Activated T-cell treated with anti-CD3 and anti-CD28 coated beads, Interleukin-2, amount 50 U/mL, for 48 hours (primary cell): ENCODE measurements at places on chromosomes 7 and 10.

- no peak for DNase-seq
These were observed 11.6 kb upstream of the CYTH3 start for GRCh38 chr7:6284055-6284400.

GRCh38 chr10:91409069-91409868 is 875 bp upstream of the HECTD2 start:
- no peak for DNase-seq

DNA sequence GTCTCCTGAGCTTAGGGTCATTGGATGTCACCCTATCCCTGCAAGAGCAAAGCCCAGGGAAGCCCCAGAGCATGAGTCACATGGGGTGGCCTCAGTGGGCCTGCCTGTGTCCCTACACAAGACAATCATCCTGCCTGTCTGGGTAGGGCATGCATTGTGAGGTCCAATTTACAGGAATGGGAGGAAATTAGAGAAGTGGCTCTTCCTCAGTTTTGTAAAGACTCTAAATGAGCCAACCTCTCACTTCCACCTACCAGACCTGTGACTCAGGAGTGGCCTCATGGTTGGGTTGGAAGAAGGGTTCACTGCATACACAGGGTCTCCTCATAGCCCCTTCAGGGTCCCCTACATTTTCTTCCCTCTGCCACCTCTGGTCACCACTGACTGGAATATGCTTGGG is 43.6 kb upstream of the SMNDC1 start:
- DNase-seq, result no peak

DNA sequence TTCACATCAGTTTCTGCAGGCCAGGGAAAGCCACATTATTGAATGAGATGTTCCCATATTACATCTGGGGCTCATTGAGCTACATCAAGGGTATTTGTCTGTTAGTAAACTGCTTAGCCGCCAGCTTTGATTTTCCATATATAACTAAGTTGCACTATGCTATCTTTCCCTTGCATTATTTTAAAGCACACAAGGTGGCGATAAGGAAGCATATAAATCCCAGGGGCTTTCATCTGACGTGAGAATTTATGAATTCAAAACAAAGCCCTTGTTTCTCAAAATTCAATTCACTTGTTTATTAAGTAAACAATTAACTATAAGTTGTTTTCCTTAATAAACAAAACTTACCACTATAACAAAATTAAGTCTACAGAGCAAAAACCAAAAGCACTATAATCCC is 334.1 kb upstream of the TPK1 start:
- no peak for DNase-seq

DNA sequence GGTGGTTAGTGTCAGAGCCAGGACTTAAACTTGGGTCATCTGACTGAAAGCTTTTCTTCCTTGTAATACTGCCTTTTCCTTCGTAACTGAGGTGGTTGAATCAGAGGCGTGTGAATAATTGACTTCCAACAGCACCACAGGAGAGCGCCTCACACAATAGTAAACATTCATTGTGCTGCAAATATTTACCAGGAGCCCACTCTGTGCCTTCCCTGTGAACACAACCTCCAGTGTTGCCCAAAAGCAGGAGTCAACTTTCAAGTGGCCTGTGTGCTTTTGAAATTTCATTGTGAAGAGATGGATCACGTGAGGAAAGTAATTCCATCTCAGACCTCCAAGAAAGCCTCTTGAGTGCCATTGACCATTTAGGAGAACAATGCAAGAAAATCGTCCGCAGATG is 60.2 kb downstream of the ADRA2A start:
- no peak for DNase-seq

DNA sequence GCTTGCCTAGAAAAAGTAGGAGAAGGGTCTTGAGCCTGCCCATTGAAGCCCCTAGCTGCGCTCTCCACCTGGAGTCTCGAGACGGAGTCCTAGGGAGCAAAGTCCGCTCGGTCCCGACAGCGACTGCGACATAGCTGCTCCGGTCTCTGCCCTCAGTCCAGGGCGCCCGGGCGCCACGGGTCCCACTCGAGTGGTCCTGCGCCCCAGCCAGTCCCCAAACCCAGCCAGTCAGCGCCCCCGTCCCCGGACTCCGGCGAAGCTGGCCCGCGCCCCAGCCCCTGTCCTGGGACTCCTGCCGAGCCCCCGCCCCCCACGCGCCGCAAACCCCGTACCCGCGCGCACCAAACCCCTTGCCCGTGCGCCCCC is 490 bp downstream of the TNS3 start:
- no peak for DNase-seq

DNA sequence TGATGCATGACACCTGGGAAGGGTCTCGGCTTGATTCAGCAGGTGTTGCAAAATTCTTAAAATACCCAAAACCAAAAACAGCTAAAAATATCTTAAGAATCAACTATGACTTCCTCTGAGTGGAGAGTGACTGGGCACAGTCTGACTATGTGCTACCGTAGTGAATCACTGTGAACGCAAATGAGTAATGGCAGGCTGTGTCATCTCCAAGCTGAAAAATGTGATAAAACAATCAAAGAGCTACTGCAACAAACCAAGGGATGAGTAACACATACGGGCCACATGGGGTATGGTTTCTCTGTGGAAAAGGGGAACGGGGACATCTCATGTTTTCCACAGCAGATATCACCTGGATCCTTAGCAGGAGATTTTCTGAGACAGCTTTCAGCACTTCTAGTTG is 127.5 kb downstream of the ABCA13 start:
- DNase-seq, result peak; percentile 51

- DNase-seq, result no peak
These were observed 34.4 kb downstream of the UBTD1 start for GRCh38 chr10:97532935-97533671.

DNA sequence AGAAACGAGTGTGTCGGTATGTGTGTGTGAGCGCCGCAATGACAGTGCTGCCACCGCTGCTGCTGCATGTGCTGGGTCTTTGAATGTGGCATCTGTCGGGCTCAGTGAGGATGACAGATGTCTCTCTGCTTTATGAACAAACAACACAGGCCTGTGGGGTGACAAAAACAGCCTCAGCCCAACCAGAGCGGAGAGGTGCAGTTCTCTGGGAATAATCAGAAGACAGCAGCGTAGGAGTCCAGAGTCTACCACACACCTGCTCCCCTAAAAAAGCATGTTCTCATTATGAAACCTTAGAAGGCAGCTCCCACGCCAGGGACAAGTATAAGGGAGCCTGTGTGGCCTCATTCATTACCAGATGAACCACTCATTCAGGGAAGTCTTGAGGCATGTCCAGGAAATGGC is 278.3 kb downstream of the KCNMA1 start:
- no peak for DNase-seq

GRCh38 chr7:87116315-87116714 is 35.9 kb upstream of the DMTF1 start:
- DNase-seq, result no peak

GRCh38 chr7:2897023-2897422 is 52.9 kb upstream of the GNA12 start:
- no peak for DNase-seq

GRCh38 chr10:123870260-123870659 is 21.3 kb downstream of the CPXM2 start:
- DNase-seq, result no peak

GRCh38 chr7:32500922-32501341 is 5.6 kb downstream of the AVL9 start:
- DNase-seq, result no peak

DNA sequence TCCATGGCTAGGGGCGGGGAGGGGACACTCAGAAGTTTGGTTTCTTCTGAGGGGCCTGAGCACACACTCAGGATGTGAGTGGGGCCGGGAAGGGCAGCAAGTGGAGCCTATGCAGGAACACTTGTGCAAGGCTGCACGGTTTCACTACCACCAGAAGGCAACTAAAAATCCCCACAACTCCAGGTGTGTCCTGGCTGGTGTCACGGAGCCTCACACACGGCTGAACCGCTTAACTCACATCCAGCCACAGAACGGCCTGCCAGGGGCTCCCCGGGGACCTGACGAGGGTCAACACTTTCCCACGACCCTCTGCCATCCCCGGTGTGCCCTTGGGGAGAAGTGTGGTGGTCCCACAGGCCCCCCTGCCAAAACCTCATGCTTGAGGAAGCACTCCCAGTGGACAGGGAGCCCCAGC is 173.9 kb downstream of the ELFN1 start:
- DNase-seq, result no peak

DNA sequence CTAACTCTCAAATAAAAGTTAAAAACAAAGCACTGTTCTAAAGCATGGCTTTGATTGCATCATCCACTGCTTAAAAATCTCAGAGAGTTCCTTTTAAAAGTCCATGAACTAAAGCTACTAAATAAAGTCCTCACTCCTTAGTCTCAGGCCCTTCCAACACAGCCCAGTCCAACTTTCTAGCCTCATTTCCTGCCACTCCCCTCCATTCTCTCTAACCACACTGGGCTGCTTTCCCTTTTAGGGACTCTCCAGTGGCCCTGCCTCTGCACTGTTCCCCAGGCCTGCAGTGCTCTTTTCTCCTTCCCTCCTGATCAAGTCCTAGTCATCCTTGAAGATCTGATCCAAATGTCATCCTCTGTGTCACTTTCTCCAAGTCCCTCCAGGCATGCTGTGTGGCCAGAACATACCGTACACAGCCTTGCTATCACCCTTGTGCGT is 56.9 kb upstream of the PPP1R3C start:
- no peak for DNase-seq

GRCh38 chr10:55160655-55161283 is 359.7 kb upstream of the PCDH15 start:
- DNase-seq, result no peak
